ENCODE measurements at places on chromosomes 2 and 18. TPM values are rescaled to one million over a fixed set of nuclear protein-coding genes. Genes with fewer than 3 reads are reported as not detected.
A peak's percentile ranks its signal among the peaks of the same experiment; 100 is the strongest.

DNA sequence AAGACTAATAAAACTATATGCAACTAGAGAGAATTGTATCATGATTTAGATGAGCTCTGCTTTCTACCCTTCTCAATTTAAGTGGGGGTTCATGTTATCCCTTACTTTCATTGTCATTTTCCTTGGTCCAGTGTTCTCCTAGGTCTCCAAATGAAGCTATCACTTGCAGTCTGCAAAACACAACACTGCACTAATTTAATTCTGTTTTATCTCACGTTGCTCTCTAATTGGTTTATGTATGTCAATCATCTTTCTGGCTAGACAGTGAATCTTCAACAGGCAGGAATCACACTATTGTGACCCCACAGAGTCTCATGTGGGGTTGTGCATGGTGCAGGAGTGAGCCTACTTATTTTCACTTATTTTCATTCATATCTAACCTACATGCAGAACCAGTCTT, 348.3 kb upstream of the SYT4 start:
- no peak overlapping the region for H3K4me3 ChIP-seq
- peaks cover 23% of the 10 kb centered on the region for H3K4me1 ChIP-seq
- no peaks in the 10 kb centered on the region for H3K27me3 ChIP-seq
- no peaks in the 10 kb centered on the region for H3K36me3 ChIP-seq
- no peak overlapping the region for H3K27ac ChIP-seq

The SCN7A gene
- 2.2 TPM for total RNA-seq

DNA sequence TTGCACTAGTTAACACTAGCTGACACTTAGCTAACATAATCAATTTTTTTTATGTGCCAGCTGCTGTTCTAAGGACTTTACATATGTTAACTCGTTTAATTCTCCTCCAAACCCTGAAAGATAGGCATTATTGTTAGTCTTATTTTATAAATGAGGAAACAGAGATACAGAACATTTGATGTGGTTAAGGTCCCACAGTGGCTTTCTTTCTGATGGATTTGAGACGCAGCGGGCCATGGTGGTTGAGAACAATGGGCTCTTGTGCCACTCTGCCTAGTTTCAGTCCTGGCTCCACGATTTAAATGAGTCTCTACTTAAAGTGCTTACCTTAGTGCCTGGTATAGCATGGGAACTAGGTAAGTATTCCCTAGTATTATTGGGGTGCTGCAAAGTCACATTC, 201.9 kb upstream of the SPRED2 start:
- H3K27ac ChIP-seq = no peak overlapping the region
- no peak for DNase-seq
- no peaks in the 10 kb centered on the region for H3K27me3 ChIP-seq
- H3K4me1 ChIP-seq = peaks cover 10% of the 10 kb centered on the region
- peaks cover 3% of the 10 kb centered on the region for H3K36me3 ChIP-seq

GRCh38 chr18:74604774-74605173, 7.1 kb downstream of the ZNF407 start:
- H3K4me3 ChIP-seq = no peak overlapping the region
- no peaks in the 10 kb centered on the region for H3K27me3 ChIP-seq
- H3K4me1 ChIP-seq = peaks cover 16% of the 10 kb centered on the region
- no peak for DNase-seq
- no peaks in the 10 kb centered on the region for H3K36me3 ChIP-seq
- H3K27ac ChIP-seq = peak overlapping the region; percentile 82

- H3K4me3 ChIP-seq = no peak overlapping the region
- no peak overlapping the region for H3K27ac ChIP-seq
- H3K36me3 ChIP-seq = peaks cover 4% of the 10 kb centered on the region
Measured at GRCh38 chr2:120825370-120826259, 89.9 kb downstream of the GLI2 start.

The NOSTRIN gene
- 0.90 TPM for total RNA-seq

DNA sequence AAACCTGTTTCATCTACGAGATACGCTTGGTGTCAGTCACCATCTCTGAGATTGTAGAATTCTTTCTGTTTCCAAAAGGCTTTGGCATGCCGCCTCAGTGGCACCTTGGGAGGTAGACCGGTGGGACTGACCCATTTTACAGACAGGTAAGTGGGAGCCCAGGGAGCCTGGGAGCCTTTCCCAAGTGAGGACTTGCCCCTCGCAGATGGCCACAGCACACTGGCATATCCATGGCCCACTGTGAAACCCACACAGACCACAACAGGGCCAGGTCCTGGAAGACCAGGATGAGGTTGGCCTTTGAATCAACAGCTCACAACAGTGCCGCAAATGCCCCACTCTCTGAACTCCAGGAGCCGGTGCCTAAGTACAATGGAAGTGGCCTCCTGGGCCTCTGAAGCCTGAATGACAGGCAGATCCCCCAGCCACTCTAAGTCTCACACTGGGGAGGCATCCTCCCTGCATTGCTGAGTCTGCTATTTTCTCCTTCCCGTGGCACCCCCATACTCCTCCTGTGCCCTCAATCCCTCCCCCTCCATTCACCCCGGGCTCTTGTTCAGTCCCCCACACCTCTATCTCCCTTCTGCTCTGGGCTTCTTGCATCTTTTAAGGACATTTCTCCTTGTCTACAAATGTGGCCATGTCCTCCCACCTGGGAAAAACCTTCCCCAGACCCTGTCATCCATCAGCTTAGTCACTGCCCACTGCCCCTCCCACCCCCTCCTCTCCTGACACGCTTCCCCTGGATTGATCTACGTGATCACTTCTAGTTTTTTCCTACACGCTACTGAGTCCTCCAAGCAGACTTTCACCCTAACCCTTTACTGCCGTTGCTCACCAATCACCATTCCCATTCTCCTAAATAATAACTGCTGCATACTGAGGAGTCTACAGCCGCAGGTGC, 26.2 kb downstream of the CENPA start:
- H3K36me3 ChIP-seq = no peaks in the 10 kb centered on the region
- H3K4me1 ChIP-seq = peaks cover 9% of the 10 kb centered on the region
- H3K27ac ChIP-seq = no peak overlapping the region
- H3K4me3 ChIP-seq = no peak overlapping the region
- peaks cover 7% of the 10 kb centered on the region for H3K27me3 ChIP-seq

- no peak overlapping the region for H3K27ac ChIP-seq
- H3K27me3 ChIP-seq = no peaks in the 10 kb centered on the region
Measured at GRCh38 chr2:118510807-118511206, 336.6 kb downstream of the EN1 start.

GRCh38 chr2:223563462-223563861, 38.7 kb downstream of the SCG2 start:
- no peak for DNase-seq
- H3K27ac ChIP-seq = no peak overlapping the region
- H3K4me3 ChIP-seq = no peak overlapping the region

The TDRD15 gene
- total RNA-seq = not detected

- H3K27ac ChIP-seq = no peak overlapping the region
- H3K27me3 ChIP-seq = no peaks in the 10 kb centered on the region
- no peaks in the 10 kb centered on the region for H3K36me3 ChIP-seq
- H3K4me1 ChIP-seq = peaks cover 9% of the 10 kb centered on the region
- H3K4me3 ChIP-seq = no peak overlapping the region
Measured at GRCh38 chr2:54103454-54104314, 11.7 kb upstream of the ACYP2 start.

DNA sequence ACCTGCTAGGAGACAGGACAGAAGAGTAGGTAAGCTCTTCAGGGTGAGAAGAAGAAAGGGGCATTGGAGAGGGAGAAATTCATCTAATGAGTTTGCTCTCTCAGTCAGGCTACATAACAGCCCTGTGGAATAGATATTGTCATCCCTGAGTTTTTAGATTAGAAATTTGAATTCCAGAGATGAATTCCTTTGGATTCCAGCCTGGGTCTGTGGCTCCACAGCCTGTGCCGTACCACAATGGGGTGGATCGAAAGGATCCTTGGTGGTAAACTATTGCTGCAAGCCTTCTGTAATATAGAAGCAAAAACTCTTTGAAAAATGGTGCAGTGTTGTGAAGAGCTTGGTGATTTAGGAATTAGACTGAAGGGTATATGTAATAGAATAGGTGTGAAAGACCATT, 21.0 kb downstream of the MYO1B start:
- no peak overlapping the region for H3K4me3 ChIP-seq
- H3K4me1 ChIP-seq = peaks cover 26% of the 10 kb centered on the region
- no peaks in the 10 kb centered on the region for H3K27me3 ChIP-seq
- DNase-seq = no peak

GRCh38 chr2:148515976-148516375, 128.6 kb upstream of the EPC2 start:
- H3K27ac ChIP-seq = no peak overlapping the region
- peaks cover 16% of the 10 kb centered on the region for H3K36me3 ChIP-seq
- no peaks in the 10 kb centered on the region for H3K4me1 ChIP-seq
- no peak overlapping the region for H3K4me3 ChIP-seq
- no peaks in the 10 kb centered on the region for H3K27me3 ChIP-seq

The FAM161A gene
- total RNA-seq = 9.3 TPM

The DARS1 gene
- 85.7 TPM for total RNA-seq

DNA sequence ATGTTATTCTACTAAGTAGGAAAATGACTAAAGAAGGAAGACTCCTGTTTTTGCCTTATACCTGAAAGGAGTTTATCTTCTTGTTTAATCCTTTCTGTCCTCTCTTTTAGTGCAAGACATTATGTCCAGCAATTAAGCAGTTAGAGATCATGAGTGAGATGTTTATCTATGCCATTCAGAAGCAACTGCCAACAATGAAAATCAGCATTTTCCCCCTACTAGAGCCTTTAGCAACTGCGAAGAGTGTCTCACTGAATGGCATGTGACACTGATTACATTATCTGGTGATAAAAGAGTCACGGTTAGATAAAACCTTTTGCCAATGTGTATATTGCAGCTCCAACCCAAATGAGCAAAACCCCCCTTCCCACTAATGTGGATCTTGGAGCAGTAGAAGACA, 357.7 kb upstream of the SYT4 start:
- no peak overlapping the region for H3K4me3 ChIP-seq
- H3K27me3 ChIP-seq = no peaks in the 10 kb centered on the region
- DNase-seq = no peak
- no peaks in the 10 kb centered on the region for H3K36me3 ChIP-seq

DNA sequence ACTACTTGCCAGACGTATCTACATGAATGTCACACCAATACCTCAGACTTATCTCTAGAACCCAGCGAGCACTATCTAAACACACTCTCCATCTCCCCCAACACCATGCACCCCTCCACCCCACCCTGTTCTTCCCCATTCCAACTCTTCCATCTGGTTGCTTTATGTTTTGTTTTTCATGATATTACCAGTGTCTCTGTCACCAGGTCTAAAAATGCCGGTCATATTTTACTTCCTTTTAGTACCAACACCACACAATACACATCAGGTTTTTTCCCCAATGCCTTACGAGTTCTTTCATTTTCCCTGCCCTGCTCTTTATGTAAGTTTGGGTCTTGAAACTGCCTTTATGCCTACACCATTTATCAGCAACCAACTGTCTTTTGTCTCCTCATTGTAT, 10.2 kb upstream of the ITGA4 start:
- no peaks in the 10 kb centered on the region for H3K36me3 ChIP-seq
- H3K4me1 ChIP-seq = no peaks in the 10 kb centered on the region
- no peak for DNase-seq
- H3K27ac ChIP-seq = no peak overlapping the region
- H3K4me3 ChIP-seq = no peak overlapping the region
- peaks cover 37% of the 10 kb centered on the region for H3K27me3 ChIP-seq

- DNase-seq = no peak
- no peak overlapping the region for H3K4me3 ChIP-seq
- H3K27me3 ChIP-seq = peaks cover 5% of the 10 kb centered on the region
Measured at GRCh38 chr2:181484851-181485637, 27.9 kb downstream of the ITGA4 start.

- peaks cover 6% of the 10 kb centered on the region for H3K4me1 ChIP-seq
- H3K4me3 ChIP-seq = no peak overlapping the region
- H3K27me3 ChIP-seq = no peaks in the 10 kb centered on the region
- no peaks in the 10 kb centered on the region for H3K36me3 ChIP-seq
- no peak overlapping the region for H3K27ac ChIP-seq
Measured at GRCh38 chr2:209663139-209663538, 108.5 kb upstream of the UNC80 start.

DNA sequence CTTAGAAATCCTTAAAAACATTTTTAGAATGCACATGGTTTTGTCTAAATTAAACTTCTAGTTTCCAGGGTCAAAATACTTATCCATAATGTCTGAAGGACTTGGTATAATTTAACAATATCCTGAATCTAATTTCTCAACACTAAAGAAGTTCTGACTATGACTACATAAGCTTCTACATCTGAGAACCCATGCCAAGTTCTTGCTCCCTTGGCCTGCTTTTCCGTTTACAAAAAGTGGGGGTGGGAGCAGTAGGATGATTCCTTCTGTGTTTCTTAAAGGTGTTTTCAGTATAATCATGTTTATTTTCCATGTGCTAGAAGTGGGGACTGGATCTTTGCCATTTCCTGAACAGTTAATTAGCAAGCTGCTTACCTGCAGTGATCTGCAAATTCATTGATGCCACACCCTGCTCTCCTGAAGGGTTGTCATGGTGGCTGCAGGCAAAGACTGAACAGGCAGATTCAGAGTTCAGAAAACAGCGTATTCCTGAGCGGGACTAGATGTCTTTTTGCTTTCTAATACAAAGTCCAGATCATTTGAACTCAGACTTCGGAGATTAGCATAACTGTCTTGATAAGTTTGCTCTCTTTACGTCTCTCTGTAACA, 36.2 kb downstream of the ADNP2 start:
- H3K27me3 ChIP-seq = no peaks in the 10 kb centered on the region
- peaks cover 3% of the 10 kb centered on the region for H3K4me1 ChIP-seq
- DNase-seq = no peak
- no peak overlapping the region for H3K4me3 ChIP-seq
- H3K27ac ChIP-seq = no peak overlapping the region

The CRYBA2 gene
- total RNA-seq = not detected

GRCh38 chr18:47206945-47207637, 30.9 kb upstream of the IER3IP1 start:
- peaks cover 52% of the 10 kb centered on the region for H3K27me3 ChIP-seq
- no peak overlapping the region for H3K27ac ChIP-seq
- H3K4me1 ChIP-seq = no peaks in the 10 kb centered on the region
- DNase-seq = no peak

DNA sequence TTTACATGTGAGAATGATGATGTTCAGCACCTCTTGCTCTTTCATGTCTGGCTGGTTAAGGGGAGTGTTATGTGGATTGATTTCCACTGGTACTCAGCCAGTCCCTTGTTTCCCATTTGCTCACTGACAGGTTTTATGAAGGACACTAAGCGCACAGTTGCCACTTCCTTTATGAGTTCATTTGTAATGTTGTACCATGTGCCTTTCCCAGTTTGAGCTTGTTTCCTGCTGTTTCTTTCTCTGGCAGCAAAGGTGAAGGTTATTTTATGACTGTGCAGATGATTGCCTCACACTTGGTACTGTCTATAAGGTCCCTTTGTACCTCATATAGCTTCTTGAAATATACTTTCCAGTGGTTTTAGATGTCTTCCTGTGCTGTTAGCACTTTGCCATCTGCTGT, 1700.5 kb upstream of the TMEFF2 start:
- no peaks in the 10 kb centered on the region for H3K27me3 ChIP-seq
- H3K36me3 ChIP-seq = no peaks in the 10 kb centered on the region
- H3K4me3 ChIP-seq = no peak overlapping the region
- H3K27ac ChIP-seq = no peak overlapping the region
- DNase-seq = no peak

GRCh38 chr18:5417342-5417741, 121.8 kb upstream of the ZBTB14 start:
- H3K27me3 ChIP-seq = no peaks in the 10 kb centered on the region
- no peak overlapping the region for H3K4me3 ChIP-seq
- peaks cover 4% of the 10 kb centered on the region for H3K4me1 ChIP-seq
- no peak overlapping the region for H3K27ac ChIP-seq
- peaks cover 12% of the 10 kb centered on the region for H3K36me3 ChIP-seq

GRCh38 chr2:64201151-64201550, 56.9 kb upstream of the PELI1 start:
- H3K27ac ChIP-seq = peak overlapping the region; percentile 77
- no peaks in the 10 kb centered on the region for H3K36me3 ChIP-seq
- H3K27me3 ChIP-seq = no peaks in the 10 kb centered on the region
- H3K4me3 ChIP-seq = no peak overlapping the region

The RNF125 gene
- total RNA-seq = 0.63 TPM

The PRSS56 gene
- total RNA-seq = 0.09 TPM
